ENCODE measurements at places on chromosomes 7 and 10. TPM values are rescaled to one million over a fixed set of nuclear protein-coding genes. Genes with fewer than 3 reads are reported as not detected.

Gene MGAM2
- polyA plus RNA-seq, result 0.12 TPM

Gene EPO
- polyA plus RNA-seq, result not detected

Gene AKR1C4
- not detected for polyA plus RNA-seq

Gene CNPY1
- 0.21 TPM for polyA plus RNA-seq

Gene UNC5B
- polyA plus RNA-seq, result 10.7 TPM

Gene OR2A1
- polyA plus RNA-seq, result 0.29 TPM

Gene WDFY4
- polyA plus RNA-seq, result 4.7 TPM

Gene CDNF
- 3.4 TPM for polyA plus RNA-seq

Gene GRK5
- 26.4 TPM for polyA plus RNA-seq

Gene C10orf53
- not detected for polyA plus RNA-seq

Gene DKK1
- 4.3 TPM for polyA plus RNA-seq

Gene SPDYE2
- 10.4 TPM for polyA plus RNA-seq

Gene CDK14
- polyA plus RNA-seq, result 21.9 TPM

Gene DPP6
- polyA plus RNA-seq, result 7.0 TPM

Gene CALHM3
- not detected for polyA plus RNA-seq

Gene HEPACAM2
- polyA plus RNA-seq, result not detected

Gene TLX1
- not detected for polyA plus RNA-seq

Gene CNOT4
- 20.6 TPM for polyA plus RNA-seq

Gene STOX1
- polyA plus RNA-seq, result 1.6 TPM

Gene ELFN1
- polyA plus RNA-seq, result 1.4 TPM

Gene ENKUR
- 0.24 TPM for polyA plus RNA-seq

Gene COBL
- 58.7 TPM for polyA plus RNA-seq

Gene TMEM236
- polyA plus RNA-seq, result 0.69 TPM

Gene PMS2
- polyA plus RNA-seq, result 13.5 TPM

Gene TMEM273
- 8.8 TPM for polyA plus RNA-seq

Gene C7orf57
- polyA plus RNA-seq, result 0.36 TPM

Gene SAMD9L
- polyA plus RNA-seq, result 4.3 TPM

Gene KLF14
- polyA plus RNA-seq, result 1.3 TPM

Gene ARMC3
- polyA plus RNA-seq, result not detected

Gene EIF5AL1
- not detected for polyA plus RNA-seq

Gene GTF2I
- 194 TPM for polyA plus RNA-seq

Gene PLCE1
- polyA plus RNA-seq, result 57.7 TPM

Gene CCDC3
- polyA plus RNA-seq, result 19.7 TPM

Gene GCK
- polyA plus RNA-seq, result 3.7 TPM

Gene EBLN1
- polyA plus RNA-seq, result not detected

Gene NPFFR1
- 0.06 TPM for polyA plus RNA-seq

Gene PRRT4
- 18.6 TPM for polyA plus RNA-seq

Gene CPN1
- not detected for polyA plus RNA-seq

Gene TAF3
- 6.4 TPM for polyA plus RNA-seq

Gene SMKR1
- not detected for polyA plus RNA-seq

Gene MYH16
- polyA plus RNA-seq, result 0.21 TPM

Gene PRSS1
- polyA plus RNA-seq, result not detected

Gene GDF10
- 3.5 TPM for polyA plus RNA-seq

Gene SLC29A3
- 3.6 TPM for polyA plus RNA-seq

Gene PRR15
- not detected for polyA plus RNA-seq

Gene PRKCQ
- 17.8 TPM for polyA plus RNA-seq

Gene CALML3
- 0.46 TPM for polyA plus RNA-seq

Gene ZNF32
- polyA plus RNA-seq, result 39.8 TPM

Gene CRPPA
- 4.3 TPM for polyA plus RNA-seq
